Aortic smooth muscle cell (primary cell): ENCODE measurements at places on chromosomes 4 and X. TPM values are rescaled to one million over a fixed set of nuclear protein-coding genes. Genes with fewer than 3 reads are reported as not detected.

ANXA10 gene
- total RNA-seq = 6.5 and 15.9 TPM in 2 replicates

SATL1 gene
- total RNA-seq = not detected in 2 replicates

LETM1 gene
- total RNA-seq = 60.2 and 94.9 TPM in 2 replicates

AIMP1 gene
- 26.2 and 29.3 TPM in 2 replicates for total RNA-seq

RHOXF1 gene
- total RNA-seq = not detected in 2 replicates

SPANXC gene
- total RNA-seq = not detected in 2 replicates

CYLC1 gene
- not detected in 2 replicates for total RNA-seq

SUPT20HL1 gene
- total RNA-seq = under 0.01 and 0.06 TPM in 2 replicates

UGT8 gene
- 0.06 TPM in 1 of 2 replicates, not detected in the other for total RNA-seq
